ENCODE measurements at places on chromosomes 2 and 18.

- no peak for DNase-seq
Measured at GRCh38 chr2:148993351-148993750, 45.1 kb upstream of the LYPD6B start.

DNA sequence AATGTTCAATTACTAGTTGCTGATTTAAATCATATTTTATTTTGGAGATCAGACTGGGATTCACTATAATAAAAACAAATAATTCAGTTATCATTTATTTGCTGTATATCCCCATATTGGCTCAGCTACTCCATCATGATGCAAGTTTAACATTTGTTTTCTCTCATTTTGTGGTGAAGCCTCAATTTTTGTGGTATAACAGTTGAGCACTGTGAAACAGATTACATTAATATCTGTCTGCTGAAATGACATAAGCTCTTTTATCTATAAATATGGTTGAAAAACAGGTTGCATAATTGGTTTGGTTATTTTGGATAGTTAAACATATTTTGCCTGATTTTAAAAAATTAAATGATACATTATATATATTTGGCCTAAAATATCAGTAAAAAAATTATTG lies 67.7 kb downstream of the DPP4 start:
- no peak for DNase-seq

DNA sequence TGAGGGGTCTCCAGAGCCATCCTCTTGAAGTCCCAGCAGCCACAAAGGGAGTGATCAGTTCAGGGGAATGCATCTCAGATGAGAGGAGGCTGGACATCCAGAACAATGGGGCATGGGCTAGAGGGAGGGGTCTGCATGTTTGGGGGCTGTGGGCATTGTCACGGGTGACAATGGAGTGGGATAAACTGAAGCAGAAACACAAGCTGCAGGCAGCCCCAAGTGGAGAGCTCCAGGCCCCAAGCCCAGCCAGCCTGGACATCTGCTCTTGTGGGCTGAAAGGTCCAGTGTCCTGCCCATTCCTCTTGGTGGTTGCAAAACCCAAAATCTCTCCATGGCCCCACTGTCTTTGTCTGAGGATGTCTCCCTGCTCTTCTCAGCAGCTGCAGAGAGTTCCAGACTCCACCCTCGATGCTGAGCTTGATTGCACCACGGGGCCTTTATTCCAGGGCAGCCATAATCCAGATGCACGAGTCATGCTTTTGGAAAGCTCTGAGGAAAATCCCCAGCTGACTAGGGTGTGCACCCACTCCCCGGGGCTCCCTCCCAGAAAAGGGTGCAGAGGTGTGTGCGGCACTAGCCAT lies 149.4 kb downstream of the TNS1 start:
- no peak for DNase-seq

DNA sequence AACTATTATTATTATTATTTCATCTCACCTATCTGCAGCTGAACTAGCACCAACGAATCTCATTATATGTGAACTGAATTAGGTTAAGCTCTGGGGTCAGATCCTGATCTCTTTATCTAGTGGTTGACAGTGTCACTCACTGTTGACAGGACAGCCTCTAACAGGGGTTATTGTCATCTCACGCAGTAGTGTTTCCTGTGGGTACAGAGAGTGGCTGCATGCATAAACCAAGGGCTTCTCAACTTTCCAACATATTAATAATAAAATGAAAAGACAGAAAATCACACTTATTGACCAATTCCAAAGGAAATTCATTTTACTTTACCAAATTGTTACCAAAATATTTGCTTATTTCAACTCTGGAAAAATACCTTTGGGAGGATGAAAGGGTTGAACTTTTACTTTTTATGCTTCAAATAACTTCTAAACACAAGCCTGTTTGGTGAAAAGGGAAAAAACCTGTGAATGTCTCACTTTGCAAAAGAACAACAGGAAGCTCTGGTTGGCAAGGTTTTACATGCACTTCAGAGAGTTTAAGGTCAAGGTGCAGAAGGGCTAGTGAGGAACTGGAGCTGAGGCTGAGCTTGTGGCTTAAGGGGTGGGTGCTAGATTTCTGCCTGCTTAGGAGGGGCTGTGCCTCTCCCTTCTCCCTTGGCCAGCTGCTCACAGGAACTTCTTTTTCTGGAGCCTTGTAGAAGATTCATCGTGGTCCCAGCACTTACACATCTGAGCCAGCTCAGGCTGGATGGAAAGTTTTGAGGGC lies 72.6 kb downstream of the CTAGE1 start:
- DNase-seq = no peak

GRCh38 chr2:48633143-48633542 lies 15.5 kb downstream of the GTF2A1L start:
- no peak for DNase-seq

GRCh38 chr18:79396431-79397246 lies 909 bp downstream of the NFATC1 start:
- DNase-seq = no peak

- no peak for DNase-seq
Measured at GRCh38 chr2:41741951-41742595, 305.7 kb upstream of the PKDCC start.

DNA sequence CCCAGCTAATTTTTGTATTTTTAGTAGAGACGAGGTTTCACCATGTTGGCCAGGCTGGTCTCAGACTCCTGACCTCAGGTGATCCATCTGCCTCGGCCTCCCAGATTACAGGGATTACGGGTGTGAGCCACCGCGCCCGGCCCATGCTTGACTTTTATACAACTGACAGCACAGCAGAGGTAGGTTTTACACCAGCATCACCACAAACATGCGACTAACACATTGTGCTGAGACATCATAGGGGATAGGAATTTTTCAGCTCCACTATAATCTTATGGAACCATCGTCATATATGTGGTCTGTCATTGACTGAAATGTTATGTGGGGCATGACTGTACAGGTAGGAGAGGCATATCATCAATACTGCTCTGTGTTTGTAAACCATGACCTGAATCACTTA lies 122.1 kb downstream of the THADA start:
- no peak for DNase-seq

- no peak for DNase-seq
Measured at GRCh38 chr2:226256709-226257376, 542.8 kb downstream of the IRS1 start.

DNA sequence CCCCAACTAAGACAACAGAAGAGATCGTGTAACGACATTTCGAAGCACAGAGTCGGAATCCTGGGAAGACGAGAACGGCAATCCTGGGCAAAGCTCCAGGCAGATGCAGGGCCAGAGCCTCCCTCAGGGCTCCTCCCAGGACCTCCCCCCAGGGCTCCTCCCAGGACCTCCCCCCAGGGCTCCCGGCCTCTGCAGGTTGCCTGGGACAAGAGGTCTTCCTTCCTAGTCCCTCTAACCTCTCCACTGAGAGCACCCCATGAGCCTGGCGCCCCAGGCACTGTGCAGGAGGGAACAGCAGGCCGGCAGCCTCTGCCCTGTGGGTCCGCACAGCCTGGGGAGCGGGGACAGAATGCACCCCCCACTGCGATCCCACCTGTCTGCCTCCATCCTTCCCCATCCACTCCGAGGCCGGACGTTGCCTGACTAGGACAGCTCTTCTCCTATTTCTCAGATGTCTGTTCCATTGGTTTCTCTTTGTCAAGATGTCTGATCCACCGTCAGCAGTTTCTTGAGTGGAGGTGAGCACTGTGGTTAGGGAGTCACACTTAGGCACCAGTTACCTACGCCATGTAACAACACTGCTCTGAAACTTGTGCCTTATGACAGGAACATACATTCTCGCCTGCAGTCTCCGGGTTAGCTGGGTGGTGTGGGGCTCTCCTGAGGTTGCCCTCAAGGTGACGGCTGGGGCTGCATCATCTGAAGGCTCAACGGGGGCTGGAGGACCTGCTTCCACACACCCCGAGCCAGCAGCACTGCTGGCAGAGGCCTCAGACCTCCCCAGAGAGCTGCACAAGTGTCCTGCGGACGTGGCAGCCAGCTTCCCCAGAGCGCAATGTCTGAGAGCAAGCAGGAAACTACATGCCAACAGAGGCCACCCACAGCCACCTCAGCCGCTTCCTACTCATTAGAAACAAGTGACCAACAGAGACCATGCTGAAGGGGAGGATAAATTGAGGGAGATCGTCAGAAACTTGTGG lies 28.9 kb downstream of the ADI1 start:
- no peak for DNase-seq

DNA sequence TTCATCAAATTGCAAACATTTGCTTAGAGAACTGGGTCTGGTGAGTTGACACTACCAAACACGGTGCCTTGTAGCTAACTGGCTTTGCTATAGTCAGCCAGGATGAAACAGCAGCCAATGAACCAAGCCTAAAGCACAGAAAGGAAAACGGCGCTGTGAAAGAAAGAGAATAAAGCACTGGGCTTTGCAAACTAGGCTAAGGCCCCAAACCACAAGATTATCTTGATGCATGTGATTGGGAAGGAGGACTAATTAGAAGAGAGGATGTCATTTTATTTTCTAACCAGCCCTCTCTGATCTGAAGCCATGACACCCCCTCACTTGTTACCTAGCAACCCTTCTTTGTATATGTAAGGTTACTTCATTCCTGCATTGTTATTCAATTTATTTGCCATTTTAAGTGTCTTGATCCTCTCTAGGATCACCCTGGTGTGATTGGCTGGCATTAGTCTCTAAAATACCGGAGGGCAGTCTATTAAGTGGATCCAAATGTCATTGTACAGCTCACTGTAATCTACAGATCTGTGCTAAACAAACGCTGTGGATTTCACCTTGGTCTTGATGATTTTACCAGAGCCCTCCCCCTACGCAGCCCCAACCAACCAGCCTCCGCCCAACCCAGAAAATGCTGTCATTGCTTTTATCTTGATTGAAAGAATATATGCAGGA lies 395.4 kb upstream of the ACVR2A start:
- no peak for DNase-seq

DNA sequence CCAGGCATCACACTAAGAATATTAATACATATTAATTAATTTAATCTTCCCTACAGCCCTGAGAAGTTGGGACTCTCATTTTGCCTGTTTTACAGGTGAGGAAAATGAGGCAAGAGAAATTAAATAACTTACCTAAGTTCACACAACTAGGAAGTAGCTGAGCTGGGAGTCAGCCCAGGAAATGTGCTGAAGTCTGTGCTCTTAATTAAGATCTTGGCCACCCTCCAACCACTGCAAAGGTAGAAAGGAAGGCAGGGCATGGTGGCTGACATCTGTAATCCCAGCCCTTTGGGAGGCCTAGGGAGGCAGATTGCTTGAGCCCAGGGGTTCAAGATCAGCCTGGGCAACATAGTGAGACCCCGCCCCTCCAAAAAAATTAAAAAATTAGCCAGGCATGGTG lies 12.9 kb upstream of the MGAT4A start:
- no peak for DNase-seq

GRCh38 chr2:236883819-236884218 lies 201.9 kb upstream of the COPS8 start:
- no peak for DNase-seq

Measured in AG04449 (cell line).